ENCODE measurements at places on chromosomes 3 and 15.

DNA sequence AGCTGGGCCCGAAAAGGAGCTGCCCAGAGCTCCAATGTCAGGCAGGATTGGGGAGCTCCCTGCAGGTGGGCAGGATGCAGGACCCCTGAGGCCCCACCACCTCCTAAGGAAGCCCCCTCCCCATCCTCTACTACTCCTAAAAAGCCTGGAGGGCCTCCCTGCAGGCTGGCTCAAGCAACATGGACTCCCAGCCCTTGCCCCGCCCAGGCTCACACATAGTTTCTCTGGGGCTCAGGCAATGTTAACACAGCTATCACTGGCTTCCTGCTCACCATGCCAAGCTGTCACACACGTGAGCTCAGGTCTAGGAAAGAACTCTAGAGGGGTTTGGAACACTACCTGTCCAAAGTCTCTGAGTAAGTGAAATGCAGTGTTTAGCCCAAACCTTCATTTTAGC is 65.4 kb upstream of the ZNF148 start:
- DNase-seq: no peak

- DNase-seq: no peak
These were observed 69.1 kb upstream of the TNFAIP8L3 start for GRCh38 chr15:51163843-51164242.

- DNase-seq: peak; percentile 24
These were observed 405.9 kb upstream of the TBL1XR1 start for GRCh38 chr3:177603148-177603603.

DNA sequence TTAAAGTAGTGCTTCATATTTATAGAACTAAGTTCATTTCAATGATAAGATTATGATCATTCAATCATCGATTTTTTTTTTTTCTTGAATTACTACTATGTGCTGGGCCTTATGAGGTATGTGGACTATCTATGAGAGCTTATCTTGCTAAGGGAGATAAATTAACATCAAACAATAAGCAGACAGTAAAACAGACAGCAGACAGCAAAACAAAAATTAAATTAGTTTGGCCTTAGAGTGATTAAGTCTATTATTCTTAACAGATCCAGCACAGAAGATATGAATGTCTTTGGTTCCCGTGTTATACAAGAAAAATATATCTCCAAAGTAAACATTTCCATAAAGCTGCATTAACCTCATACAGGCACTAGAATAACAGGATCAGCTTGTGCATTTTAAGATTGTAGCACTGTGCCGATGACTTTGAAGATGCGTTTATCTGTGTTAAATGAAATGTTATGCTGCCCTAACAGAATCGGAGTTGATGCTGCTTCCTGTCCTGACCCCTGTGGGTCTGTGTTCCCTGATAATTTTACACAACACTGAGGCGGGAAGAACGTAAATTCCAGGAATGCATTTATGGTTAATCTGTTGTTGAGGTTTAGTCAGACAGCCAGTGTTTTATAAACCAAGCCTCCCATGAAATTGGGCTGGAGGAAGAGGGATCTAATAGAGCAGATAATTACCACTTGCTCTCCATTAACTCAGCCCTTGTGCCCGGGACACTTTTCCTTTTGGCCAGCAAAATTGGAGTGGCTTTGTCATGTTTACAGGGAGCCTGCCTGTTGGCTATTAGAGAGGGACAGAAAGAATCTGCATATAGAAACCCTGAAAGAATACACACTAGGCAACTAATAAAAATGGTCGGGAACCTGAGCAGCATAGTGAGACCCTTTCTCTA is 80.8 kb downstream of the GHSR start:
- DNase-seq: no peak

DNA sequence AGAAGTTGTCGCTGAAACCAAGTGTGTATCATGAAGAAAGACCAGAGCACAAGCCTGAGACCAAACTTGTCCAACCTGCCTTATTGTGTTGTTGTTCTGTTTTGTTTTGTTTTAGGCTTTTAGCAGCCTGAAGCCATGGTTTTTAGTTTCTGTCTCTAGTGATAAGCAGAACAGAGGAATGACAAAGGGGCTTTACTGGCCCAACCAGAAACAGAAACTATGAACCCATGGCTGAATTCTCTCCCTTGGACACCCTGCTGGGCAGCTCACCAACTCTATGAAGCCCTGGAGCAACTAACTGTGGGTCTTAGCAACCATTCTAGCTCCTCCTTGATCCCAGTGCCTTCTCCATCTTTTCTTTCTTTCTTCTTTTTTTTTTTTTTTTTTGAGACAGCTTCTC is 30.3 kb downstream of the HCLS1 start:
- DNase-seq: no peak

- peak; percentile 46 for DNase-seq
These were observed 34.9 kb downstream of the PRKCI start for GRCh38 chr3:170257145-170257544.

DNA sequence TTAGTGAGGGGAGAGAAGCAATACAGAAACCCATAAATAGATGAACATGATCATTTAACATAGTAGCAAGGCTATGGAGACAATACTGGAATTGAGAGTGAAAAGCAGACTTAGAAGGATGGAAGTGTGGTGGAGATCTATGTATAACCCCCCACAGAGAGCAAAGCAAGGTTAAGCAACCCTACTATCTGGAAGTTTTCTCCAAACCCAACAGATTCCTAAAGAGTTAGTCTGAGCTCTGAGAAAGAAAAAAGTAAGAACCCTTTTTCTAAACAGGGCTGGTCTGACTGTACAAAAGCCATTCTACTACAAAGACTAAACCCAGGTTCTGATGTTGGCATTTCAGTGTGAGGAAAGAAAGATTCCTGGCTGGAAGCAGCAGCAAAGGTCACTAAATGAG is 153.2 kb downstream of the WNT5A start:
- no peak for DNase-seq

DNA sequence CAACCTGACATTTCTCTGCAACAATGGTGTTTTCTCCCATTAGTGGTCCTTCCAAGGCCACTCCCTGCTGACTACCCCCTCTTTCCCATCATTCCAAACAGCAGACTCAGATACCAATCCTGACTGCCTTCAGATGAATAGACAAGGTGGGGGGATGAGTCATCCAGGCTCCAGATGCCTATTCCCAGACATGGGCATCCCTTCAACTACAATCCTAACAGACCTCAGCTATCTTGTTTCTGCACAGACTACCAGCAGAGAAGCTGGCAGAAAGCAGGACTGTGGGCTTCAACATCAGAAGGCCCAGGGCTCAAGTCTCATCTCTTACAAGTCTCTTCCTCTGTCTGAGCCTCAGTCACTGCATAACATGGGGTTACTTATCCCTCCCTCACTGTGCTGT is 2.2 kb downstream of the RBP1 start:
- no peak for DNase-seq

DNA sequence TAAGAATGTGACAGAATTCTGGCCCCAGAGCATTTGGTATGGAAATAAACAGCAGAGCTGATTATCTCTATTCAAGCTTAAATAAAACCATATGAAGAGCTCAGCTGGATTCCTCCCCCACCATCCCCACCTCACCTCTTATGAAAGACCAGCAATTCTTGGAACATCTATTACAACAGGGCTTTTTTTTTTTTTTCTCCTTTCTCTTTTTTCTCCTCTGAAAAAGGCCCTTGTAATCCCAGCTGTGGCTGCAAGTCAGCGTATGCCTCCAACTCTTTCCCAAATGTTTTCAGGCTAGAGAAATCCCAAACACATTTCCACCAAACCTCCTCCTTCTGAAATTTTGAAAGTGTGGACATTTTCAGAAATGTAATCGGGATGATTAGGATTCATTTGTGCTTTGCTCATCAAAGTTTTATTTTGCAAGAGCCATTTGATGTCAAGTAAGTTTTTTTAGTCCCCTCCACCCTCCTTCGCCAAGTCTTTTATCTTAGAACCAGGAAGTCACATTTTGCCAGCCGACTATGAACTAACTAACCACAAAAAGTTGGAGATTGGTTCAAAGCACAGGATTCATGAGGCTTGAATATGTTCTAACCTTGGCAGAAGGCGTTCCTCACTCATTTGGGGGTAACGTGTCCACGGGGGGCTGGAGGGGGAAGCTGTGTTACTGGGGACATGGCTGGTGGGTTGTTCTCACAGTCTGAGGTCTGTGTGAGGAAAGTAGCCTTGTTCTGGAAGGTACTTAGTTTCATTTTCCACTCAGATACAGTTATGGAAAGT is 142.0 kb upstream of the PDZRN3 start:
- DNase-seq: no peak

- no peak for DNase-seq
These were observed 52.2 kb downstream of the REC114 start for GRCh38 chr15:73495181-73495580.

- DNase-seq: peak; percentile 80
These were observed 78.1 kb upstream of the LMOD3 start for GRCh38 chr3:69200384-69201068.

- no peak for DNase-seq
These were observed 12.0 kb downstream of the TBC1D5 start for GRCh38 chr3:17730318-17730967.

- peak; percentile 55 for DNase-seq
These were observed 780 bp downstream of the TIPARP start for GRCh38 chr3:156674911-156675829.

GRCh38 chr3:26229801-26230200 is 392.8 kb upstream of the LRRC3B start:
- DNase-seq: no peak

GRCh38 chr15:67828969-67829646 is 3.8 kb downstream of the SKOR1 start:
- DNase-seq: no peak

DNA sequence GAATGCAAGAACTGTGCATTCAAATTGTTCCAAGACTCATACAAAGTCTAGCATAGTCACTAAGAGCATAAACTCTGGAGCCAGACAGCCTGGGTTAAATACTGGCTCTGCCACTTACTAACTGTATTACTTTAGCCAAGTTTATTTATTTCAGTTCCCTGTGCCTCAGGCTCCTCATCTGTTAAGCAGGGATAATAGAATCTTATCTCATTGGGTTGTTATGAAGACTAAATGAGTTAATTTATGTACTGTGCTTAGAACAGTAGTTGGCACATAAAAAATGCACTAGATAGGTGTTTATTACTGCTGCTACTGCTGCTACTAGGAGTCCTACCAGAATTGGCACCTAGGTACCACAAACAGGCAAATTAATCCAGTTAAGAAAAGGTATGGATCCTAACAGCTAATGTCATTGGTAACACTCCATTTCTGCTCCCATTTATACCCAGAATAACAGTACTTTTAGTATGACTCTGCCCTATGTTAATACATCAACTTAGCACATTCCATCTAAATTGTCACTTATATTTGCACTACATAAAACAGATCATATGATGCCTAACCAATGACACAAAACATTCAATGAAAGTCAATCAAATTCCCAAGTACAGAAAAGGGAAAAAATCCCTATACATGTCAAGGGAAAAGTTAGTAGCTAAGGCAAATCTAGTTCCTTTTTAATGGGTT is 45.7 kb downstream of the GSK3B start:
- DNase-seq: no peak

- DNase-seq: no peak
These were observed 48.4 kb downstream of the TMEM266 start for GRCh38 chr15:76108021-76108723.

- DNase-seq: no peak
These were observed 473.1 kb upstream of the UBE2E2 start for GRCh38 chr3:22729981-22730380.

- DNase-seq: no peak
These were observed 67.4 kb upstream of the TLE3 start for GRCh38 chr15:70164910-70165715.

GRCh38 chr3:120838441-120839091 is 69.4 kb upstream of the STXBP5L start:
- no peak for DNase-seq

DNA sequence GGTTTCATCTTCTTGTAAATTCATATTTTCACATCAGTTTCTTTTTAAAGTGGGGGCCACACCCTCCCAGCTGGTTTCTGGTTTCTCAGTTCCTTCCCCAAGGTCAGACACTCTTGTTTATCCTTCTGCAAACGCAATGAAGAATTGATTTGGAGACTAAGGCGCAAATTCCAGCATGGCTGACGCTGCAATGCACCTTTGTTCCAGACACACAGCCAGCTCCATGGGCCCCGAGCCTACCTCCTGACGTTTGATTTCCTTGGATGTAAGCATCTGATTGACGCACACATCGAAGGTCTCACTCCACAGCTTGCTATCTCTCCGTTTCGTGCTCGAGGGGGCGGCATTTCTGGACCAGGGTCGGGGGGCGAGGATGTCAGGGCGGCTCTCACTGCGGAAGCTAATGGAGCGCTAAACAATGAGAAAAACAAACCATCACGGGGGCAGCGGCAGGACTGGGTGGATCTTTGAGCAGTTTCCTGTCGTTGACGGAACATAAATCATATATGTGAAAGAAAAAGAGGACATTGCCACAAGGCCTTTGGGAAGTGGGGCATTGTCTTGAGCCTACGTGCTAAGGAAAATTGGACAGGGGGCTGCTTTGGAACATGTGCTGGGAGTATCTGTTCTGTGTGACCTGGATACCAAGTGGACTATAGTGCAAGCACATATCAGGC is 46.9 kb downstream of the ARHGEF3 start:
- DNase-seq: no peak

GRCh38 chr15:83200162-83200561 is 7.5 kb downstream of the HDGFL3 start:
- DNase-seq: peak; percentile 67

DNA sequence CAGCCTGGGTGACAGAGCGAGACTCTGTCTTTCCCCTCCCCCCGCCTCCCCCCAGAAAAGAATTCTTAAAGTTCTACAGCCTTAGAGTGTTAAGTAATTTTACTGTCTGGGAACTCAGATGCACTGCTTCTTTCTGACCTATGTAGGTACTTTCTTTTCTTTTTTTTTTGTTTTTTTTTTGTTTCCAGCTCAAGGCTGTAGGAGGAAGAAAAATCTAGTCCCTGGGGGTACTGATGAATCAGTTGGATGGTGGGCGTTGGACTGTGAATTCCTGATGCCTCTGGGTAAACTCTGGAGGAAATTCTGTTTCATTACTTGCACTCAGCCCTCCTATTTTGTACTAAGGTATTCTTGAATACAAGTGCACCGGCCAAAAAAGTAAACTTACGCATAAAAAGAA is 10.8 kb downstream of the GHRL start:
- no peak for DNase-seq

- DNase-seq: no peak
These were observed 218.7 kb downstream of the KCNMB2 start for GRCh38 chr3:178754852-178755510.

- no peak for DNase-seq
These were observed 27.3 kb downstream of the ADCY5 start for GRCh38 chr3:123421353-123422174.

- DNase-seq: no peak
These were observed 98.4 kb upstream of the MYZAP start for GRCh38 chr15:57493351-57493750.

DNA sequence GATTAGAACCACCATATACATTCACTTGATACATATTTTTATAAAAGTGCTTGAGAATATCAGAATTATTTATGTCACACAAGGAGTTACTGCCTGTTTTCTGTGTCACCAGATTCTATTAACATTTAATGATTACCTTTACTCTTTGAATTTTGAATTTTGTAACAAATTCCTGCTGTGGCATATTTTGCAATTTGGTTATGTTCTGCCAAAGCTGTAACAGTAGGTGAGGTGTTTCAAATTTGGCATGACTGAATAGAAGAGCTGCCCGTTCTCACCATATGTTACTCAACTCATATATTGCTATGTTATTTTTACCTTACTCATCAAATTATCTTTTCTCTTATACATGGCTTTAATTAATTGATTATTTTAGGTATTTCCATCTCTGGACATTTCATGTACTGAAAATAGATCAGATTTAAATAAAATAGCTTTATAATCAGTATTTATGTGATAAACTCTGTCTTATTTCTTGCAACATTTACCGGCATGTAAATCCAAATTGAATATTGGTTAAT is 18.9 kb downstream of the PML start:
- DNase-seq: no peak

Measured in activated CD4-positive, alpha-beta T cell treated with anti-CD3 and anti-CD28 coated beads, Interleukin-10, Interleukin-2, amounts not matched to agents 100 ng/mL and 50 ng/mL, durations not matched to agents 16 hours and 8 hours (primary cell).